Osteocyte (in vitro differentiated cells): ENCODE measurements at places on chromosomes 3 and 15. TPM values are rescaled to one million over a fixed set of nuclear protein-coding genes. Genes with fewer than 3 reads are reported as not detected.

Gene TP63
- total RNA-seq: 0.16 and 0.29 TPM in 2 replicates

Gene EXD1
- not detected in 2 replicates for total RNA-seq

Gene GHRL
- 0.59 and 0.91 TPM in 2 replicates for total RNA-seq

Gene CORO2B
- 21.8 and 22.6 TPM in 2 replicates for total RNA-seq

Gene GABRB3
- total RNA-seq: 7.4 and 9.7 TPM in 2 replicates

Gene CHRM5
- not detected in 2 replicates for total RNA-seq

Gene MINAR1
- 1.7 and 2.1 TPM in 2 replicates for total RNA-seq

Gene AGTR1
- 2.0 and 2.1 TPM in 2 replicates for total RNA-seq

Gene CHRFAM7A
- total RNA-seq: 1.7 and 3.4 TPM in 2 replicates

Gene HEG1
- 123 and 129 TPM in 2 replicates for total RNA-seq

Gene TRAT1
- total RNA-seq: not detected in 2 replicates

Gene IL5RA
- not detected in 2 replicates for total RNA-seq
